CD4-positive, alpha-beta T cell treated with Interleukin-21 for 1 hour (primary cell): ENCODE measurements at places on chromosomes 4 and X.

DNA sequence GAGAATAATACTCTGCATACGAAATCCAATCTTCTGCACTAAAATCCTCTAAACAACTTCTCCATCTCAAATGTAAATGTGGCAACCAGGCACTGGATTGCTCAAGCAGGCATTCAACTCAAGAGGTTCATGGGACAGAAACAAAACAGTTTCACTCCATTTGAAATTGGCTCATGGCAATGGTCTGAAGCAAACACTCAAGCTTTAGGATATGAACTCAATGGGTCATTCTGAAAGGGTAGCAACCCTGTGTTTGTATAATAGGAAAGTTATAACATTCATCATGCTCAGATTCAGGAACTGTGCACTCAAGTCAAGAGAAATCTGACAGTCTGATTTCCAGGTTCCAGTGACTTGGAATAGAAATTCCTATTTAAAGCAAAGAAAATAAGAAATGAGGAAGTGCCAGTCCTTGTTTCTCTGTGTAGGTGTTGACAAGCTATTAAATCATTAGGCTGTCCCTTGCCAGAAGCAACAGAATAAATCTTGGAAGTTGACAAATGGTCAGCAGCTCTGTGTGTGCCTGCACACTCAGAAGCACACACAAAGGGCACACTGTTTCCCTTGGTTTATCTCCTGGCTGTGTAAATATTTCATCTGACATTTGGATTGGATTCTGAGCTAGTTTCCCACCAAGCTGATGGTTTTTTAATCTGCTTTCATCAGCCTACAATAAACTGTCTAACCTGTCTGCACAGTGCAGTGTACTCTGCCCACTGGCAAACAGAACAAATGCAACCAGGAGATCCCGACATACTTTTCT is 75.9 kb upstream of the CITED1 start:
- DNase-seq: no peak

DNA sequence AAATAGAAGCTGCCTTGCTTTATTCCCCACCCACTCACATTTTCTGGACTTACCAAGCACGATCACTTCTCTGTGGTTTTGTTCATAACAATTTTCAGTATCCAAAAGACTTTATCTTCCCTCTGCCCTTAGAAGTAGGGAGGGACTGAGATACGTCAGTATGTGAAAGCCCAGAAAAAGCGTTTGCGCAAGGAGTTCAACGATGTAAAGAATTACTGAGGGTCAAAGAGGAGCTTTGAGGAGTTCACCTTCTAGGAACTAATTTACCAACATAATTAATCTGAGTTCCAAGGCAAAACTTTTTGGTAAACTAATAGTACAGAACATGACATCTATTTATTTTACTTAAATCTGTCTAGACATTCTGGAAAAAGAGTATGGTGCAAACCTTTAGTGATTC is 84.6 kb downstream of the MBNL3 start:
- no peak for DNase-seq

DNA sequence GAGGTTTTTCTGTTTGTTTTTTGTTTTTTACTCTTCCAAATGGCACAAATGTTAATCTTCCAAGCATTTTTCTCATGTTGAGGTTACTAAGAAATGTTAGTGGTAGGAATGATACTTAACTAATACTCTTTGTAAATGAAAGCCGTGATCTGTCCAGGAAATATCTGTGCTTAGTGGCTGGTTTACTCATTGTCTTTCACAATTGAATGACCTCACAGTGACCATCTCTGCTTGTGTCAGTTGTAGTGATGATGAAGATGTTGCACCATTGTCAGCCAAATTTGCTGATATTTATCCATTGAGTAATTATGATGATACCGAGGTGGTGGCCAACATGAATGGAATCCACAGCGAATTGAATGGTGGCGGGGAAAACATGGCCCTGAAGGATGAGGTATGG is 93.5 kb downstream of the TNIP2 start:
- DNase-seq: no peak

DNA sequence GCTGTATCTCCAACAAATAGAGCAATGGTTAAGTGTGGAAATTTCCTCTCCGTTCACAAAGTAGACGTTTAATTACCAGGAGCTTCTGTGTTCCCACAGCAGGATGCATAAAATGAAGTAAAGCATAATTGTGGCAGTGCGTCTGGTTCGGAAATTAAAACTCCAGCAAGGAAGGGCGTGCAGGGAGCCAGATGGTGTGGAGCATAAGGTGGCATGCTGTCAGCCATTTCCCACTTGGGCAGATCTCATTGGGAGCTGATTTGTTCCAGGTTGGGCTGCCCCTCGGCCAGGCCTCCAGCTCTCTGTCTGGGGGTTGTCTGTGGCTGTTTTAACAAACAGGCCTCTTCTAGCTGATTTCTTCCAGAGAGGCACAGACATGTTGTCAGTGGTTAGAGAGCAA is 182.1 kb upstream of the CLNK start:
- DNase-seq: no peak

GRCh38 chrX:39629001-39629400 is 468.8 kb downstream of the BCOR start:
- DNase-seq: no peak

DNA sequence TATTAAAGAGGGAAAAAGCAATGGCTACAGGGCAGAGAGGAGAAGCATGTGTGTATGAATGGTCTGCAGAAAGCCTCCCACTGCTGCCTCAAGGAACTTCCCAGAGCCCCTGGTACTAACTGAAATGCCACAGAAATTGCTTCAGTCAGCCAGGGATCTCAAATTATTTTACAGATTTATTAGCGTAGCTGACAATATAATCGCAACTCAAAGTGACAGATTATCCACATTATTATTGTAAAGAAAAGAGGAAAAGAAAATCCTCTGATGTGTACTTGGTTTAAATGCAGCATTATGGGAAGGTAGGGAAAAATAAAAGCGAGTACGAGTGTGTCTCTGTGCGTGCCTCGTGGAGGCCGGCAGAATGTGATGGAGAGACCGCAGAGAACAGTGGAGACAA is 202.7 kb downstream of the DCLK2 start:
- DNase-seq: no peak

- no peak for DNase-seq
Observed at GRCh38 chr4:99968330-99968729, 18.3 kb upstream of the H2AZ1 start.

DNA sequence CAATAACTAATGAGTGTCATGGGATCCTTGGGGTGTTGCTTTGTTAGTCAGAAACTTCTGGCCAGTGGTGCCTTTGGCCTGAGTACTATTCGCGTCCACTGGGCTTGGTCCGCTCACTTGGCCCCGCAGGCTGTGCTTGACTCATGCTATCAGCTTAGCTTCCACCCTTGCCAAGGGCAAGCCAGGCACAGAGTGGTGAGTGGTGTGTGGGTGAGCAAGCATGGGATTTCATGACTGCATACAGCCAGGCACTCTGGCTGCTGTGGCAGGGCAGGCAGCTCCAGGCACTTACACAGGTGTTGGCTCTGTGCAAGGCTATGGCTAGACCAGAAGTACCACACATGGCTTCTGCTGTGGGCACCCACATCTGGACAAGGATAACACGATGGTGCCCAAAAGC is 1026.3 kb downstream of the PCDH19 start:
- DNase-seq: no peak

GRCh38 chr4:181581983-181582382 is 661.2 kb upstream of the TENM3 start:
- DNase-seq: no peak

- DNase-seq: no peak
Observed at GRCh38 chrX:12065251-12065650, 73.0 kb upstream of the FRMPD4 start.

GRCh38 chr4:152100379-152101201 is 339.8 kb upstream of the GATB start:
- DNase-seq: peak; percentile 88

- DNase-seq: peak; percentile 10
Observed at GRCh38 chrX:63350465-63350877, 661 bp downstream of the SPIN4 start.

- DNase-seq: peak; percentile 35
Observed at GRCh38 chr4:26787461-26788340, 72.9 kb upstream of the STIM2 start.

- peak; percentile 38 for DNase-seq
Observed at GRCh38 chr4:121072224-121073003, at the start of gene NDNF. Gene NDNF, minus strand, starts transcription at chr4:121072535. Its CDS starts 26,698 bp downstream, at chr4:121045837.

DNA sequence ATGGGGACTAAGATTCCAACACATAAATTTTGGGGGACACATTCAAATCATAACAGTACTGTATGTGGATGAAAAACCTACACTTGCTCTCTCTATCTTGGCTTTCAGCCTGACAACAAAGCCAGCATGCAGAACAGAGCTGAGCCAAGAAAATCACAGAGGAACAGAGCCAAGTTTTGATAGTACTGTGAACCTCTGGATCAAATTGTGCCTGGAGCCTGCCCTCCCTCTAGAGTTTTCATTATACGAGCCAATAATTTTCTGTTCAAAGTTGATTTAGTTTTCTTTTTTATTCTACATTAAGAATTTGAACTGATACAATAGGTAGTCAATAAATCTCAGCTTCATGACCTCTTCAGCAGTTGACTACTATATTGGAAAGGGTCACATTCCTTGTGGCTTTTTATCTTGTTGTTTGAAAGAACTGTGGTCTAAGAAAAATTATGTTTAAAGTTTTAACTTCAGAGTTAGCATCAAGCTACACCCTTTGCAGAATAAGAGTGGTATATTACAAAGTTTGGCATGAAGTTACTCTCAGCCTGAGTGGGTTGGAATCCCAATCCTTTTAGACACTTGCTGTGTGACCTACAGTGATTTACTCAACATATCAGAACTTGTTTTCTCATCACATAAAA is 31.1 kb downstream of the GRID2 start:
- DNase-seq: no peak

DNA sequence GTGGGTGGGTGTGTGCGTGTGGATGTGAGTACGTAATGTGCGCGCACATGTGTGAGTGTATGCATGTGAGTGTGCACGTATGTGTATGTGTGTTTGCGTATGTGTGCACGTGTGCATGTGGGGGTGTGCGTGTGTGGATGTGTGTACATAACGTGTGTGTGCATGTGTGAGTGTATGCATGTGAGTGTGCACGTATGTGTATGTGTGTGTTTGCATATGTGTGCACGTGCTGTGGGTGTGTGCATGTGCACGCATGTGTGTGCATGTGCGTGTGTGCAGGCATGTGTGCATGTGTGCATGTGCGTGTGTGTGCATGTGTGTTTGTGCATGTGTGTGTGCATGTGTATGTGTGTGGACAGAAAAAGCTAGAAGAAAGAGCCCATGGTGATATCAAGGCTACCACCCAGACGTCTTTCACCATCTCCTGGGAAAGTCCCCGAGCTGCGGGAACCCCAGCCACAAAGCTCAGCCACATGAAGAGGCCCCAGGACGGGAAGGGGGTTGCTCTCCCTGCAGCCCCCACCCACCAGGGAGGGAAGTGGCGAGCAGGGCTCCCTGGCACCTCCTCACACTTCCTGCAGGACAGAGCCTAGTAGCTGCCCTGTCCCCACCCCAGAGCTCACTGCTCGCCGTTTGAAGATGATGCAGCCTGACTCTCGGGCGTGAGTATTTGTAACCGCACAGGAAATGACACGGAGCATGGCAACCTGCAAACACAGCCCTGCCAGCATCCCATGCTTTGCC is 108.3 kb downstream of the DCTD start:
- DNase-seq: peak; percentile 77

GRCh38 chr4:45324455-45325417 is 598.4 kb upstream of the GNPDA2 start:
- DNase-seq: no peak

DNA sequence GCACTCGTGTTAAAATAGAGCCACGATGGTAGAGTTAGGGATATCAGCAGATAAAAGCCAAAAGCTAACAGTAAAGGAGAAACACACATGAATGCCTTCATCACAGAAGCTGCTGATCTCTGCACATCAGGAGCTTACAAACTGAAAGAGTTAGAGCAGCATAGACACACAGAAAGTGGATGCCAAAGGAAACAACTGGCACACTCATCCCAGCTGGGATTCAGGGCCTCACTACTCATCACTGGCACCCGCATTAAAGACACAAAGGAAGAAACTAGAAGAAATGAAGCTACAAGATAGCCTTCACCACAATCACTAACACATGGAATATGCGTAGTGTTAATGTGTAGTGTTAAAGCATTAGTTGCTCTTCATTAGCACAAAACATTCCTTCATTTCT is 156.4 kb upstream of the TBL1X start:
- DNase-seq: no peak

DNA sequence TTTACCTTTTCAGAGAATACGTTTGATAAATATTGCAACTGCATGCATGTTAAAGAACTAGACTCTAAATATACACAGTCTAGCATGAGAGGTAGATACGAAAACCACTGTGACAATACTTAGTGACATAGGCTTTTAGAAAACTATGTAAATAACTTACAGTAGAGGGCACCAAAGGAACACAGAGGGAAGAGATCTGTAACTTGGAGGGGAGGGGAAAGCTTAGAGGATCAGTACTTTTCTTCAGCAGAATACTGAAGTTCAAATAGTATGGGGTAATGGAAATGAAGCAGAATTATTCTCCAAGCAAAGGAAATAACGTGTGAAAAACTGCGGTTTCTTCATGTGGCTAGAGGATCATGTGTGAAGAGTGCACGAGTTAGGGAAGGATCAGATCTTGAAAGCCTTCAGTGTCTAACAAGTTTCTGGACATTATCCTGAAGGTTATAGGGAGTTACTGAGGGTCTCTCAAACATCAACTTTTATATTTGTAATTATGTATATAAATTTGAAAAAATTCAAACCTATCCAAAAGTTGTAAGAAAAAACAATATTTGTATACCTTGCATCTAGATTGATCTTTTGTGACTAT is 264.3 kb downstream of the NPFFR2 start:
- DNase-seq: no peak

DNA sequence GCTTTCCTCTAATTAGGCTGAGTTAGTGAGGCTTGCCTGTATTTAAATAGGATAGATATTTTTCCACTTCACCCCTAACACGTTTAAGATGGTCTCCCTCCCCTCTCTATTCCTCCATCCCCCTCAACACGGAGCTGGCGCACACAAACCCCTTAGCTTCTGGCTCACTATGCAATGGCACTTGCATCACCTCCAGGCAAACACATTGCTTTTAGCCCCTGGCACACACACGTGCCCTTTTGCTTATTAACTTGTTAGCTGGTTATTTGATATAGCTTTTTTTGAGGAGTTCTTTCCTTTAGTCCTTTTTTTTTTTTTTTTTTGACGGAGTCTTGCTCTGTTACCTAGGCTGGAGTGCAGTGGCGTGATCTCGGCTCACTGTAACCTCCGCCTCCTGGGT is 94.3 kb downstream of the HDAC8 start:
- DNase-seq: no peak

GRCh38 chrX:111481896-111482295 is 29.5 kb upstream of the SERTM2 start:
- DNase-seq: no peak

DNA sequence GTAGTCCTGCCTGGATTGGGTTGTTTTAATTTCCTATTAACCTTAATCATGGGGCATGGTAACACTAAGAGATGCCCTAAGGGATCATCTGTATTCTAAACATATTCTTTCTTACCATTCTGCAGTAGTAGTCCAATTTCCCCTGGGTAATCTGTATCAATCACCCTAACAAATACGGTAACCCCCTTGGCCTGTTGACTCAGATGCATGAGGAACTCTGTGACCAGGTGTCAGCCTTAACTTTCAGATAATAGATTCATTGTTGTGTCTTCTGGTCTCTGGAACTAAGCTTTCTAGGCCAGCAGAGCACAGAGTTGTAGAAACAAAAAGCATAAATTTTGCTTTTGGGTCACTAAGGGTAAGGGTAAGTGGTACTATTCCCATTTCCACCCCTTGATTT is 13.1 kb upstream of the BANK1 start:
- no peak for DNase-seq
